Left ventricle myocardium superior (tissue), 1 donor: ENCODE measurements at places on chromosomes 7 and 10.
A peak's percentile ranks its signal among the peaks of the same experiment; 100 is the strongest.

GRCh38 chr7:23332910-23333612 lies 33.9 kb downstream of the MALSU1 start:
- DNase-seq = peak; percentile 32

GRCh38 chr10:126734015-126734414 lies 63.5 kb upstream of the C10orf90 start:
- DNase-seq = no peak

- DNase-seq = no peak
Measured at GRCh38 chr7:12303062-12303461, 92.0 kb downstream of the TMEM106B start.

DNA sequence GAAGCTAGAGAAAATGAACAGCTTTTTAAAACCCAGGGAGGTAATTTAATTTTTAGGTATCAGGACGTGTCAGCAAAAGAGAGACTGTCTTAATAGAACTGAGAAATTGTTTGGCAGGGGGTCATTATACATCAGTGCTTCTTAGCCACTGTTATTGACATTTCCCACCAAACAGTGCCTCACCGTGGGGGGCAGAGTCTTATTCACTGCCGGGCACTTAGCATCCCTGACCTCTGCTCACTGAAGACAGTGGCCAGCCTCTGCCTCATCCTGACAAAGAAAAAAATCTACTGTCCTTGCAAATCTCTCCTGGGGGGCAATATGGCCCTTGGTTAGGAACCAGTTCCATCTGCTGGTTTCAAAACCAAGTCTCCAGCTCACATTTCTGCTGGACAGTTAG lies 14.2 kb upstream of the MKI67 start:
- DNase-seq = no peak

GRCh38 chr7:23369695-23370404 lies 70.7 kb downstream of the MALSU1 start:
- DNase-seq = no peak

GRCh38 chr10:32237644-32238345 lies 109.2 kb downstream of the EPC1 start:
- DNase-seq = no peak

DNA sequence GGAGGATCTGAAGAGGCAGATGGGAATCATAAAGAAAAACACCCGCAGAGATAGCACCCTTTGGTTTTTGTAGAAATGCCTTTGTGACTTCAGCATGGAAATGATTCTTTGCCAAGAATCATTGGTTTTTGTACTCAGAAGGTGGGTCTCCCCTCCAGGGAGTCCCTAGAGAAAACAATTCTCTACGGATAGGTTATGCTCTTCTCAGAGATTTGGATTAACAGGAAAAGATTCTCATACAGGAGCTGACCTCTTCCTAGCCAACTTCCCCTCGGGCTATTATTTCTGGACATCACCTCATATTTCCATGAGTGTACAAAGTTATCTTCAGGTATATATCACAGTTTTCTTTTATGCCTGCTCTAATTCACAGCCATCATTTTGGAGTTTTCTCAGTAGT lies 274.2 kb upstream of the HABP2 start:
- no peak for DNase-seq

DNA sequence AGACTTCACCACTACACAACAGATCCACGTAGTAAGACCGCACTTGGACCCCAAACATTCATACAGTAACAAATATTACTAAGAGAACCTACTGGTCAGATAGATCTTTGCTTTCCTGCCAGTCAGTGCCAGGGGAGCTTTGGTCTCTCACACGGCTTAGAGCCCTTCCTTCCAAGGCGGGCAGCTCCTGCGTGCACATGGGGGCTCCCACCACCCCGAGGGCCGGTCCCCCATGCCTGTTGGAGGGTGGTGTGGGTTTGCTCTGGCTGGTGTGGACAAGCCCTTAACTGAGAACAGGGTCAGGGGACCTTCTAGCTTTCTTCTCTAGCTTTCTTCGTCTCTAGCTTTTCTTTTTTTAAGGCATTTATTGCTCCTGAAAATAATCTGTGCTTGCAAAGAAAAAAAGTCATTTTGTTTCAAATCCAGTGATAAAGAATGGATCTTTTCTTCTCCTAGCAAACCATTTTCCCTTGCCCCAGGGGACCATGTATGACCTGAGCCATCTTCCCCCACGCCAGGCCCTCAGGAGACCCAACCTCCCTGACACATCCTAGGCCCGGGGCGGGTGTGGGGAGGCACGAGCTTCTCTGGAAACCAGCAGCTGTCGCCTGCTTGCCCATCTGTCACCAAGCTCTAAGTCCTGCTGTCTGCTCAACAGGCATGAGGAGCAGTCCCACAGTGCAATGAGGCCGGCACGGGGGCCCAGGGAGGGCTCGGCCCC lies 591.1 kb downstream of the PTPRN2 start:
- no peak for DNase-seq

DNA sequence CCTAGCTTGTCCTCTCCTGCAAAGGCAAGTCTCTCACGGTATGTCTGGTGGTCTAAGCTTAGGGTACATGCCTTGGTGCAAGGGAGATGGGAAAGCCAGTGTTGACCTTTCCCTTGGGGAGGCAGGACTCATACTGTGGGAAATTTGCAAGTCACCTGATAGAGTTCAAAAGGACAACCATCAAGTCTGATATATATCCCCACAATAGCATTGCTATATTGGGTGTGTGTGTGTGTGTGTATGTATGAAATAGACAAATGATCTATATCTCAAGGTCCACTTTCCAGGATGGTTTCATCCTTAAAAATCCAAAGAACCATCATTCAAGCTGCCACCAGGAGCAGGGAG lies 12.2 kb upstream of the FFAR4 start:
- no peak for DNase-seq

DNA sequence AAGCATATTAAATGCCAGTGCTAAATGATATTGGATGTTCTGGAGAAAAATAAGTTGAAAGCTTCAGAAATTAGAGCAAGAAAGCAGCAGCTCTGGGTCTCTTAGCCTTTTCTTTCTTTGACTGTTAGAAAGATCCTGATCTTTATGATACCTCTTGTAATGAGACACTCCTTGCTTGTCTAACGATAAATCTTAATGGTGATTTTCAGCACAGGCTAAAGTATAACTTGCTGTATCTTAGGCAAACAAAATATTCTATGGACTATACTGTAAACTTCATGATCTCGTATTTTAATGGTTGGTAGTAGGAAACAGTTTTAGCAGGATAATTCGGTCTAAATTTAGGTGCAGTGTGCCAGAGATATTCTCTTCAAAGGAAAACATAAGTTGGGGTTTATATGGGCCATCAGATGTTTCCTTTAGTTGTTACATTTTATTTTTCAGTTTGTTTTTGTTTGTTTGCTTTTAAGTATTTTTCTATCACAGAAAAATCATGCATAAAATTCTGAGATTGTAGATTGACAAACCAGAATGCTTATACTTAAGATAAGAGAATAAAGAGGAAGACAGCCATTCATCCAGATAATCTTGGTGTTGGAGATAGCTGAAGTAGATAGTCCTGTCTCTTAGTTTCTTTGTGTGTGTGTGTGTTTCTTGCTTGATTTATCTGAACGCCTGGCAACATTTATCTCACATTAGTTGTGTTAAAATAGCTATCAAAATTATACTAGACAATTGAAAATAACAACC lies 4.7 kb downstream of the CASD1 start:
- no peak for DNase-seq
